ENCODE measurements at places on chromosomes 7 and 10.

DNA sequence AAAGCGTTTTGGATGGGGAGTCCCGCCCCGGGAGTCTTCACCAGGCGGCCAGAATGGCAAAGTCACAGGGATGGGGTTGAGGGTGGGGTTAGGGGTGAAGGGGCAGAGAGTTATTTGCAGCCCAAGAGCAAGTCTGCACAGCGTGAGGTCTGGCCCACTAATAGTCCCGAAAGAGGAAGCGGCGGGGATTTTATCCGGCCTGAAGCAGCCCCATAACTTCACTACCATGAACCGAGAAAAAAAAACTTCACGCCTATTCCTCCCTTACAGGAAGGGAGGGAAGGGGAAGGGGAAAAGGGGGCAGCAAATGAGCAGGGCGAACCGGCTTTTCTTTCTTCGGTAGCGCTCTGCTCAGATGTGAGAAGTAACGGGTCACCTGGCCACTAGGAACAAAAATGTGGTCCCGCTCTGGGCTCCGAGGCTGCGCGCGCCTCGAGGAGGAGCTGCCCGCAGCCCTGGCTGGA lies 712 bp downstream of the ITPRIP start:
- no peak for DNase-seq

GRCh38 chr10:184911-185310 lies 49.7 kb downstream of the ZMYND11 start:
- DNase-seq = no peak

GRCh38 chr7:5217396-5217795 lies 27.4 kb downstream of the WIPI2 start:
- no peak for DNase-seq

DNA sequence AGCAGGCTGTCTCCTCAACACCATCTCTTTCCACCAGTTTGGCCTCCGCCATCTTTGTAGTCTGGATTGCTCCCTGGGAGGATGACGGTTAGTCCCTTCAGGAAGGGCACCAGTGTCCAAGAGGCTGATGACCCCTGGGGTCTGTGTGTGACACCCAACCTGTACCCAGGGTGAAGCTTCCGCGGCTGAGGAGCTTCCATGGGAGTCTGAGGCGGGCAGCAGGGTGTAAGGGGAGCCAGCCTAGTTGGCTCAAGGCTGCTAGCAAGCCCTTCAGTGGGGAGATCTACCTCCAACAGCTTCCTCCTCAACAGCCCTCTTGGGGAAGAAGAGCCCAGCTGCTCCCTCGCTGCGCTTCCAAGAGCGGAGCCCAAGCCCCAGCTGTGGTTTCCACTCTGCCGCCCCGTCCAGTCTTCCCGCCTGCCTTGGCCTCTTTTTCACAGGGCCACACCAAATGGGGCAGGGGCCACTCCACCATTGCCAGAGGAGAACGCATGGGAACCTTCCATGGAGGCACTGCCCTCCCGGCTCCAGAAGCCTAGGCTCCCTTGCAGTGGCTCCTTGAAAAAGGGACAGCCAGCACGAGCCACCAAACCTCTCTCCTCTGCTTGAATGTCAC lies 57.4 kb downstream of the TMEM209 start:
- no peak for DNase-seq

DNA sequence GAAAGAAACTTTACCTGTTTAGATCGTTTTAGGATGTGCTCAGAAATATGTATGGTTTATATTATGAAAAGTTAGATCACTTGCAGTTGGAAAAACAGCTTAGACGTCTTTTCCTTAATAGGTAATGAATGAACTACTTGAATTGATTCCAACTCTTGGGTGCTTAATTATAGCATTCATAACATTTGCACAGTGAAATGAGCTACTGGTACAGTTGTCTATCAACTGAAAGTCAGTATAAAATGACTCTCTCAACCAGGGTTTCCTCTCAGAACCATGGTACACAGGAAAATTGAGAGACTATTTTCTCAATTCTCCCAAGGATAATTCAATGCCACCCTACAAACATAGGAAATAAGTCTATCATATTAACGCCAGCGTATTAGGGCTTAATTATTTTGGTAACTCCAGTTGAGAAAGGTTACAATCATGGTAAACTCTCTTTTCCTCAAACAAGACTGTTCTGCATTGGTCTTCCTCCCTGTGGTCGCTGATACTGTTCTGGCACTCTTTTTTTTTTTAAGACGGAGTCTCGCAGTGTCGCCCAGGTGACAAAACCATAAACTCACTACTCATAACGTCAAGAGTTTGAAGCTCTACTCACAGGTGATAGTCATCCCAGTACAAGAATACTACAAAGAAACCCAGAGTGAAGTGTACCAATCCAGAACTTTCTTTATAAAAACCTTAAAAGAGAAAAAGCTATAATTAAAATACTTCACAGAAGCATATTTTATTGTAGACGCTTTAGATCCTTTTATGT lies 2.0 kb downstream of the ANLN start:
- DNase-seq = no peak

All from stimulated activated CD4-positive, alpha-beta T cell treated with anti-CD3 and anti-CD28 coated beads, Interleukin-4, amount 100 ng/mL, for 24 hours (primary cell).